Activated CD4-positive, alpha-beta T cell treated with anti-CD3 and anti-CD28 coated beads for 24 hours (primary cell): ENCODE measurements at places on chromosomes 12 and 14.

DNA sequence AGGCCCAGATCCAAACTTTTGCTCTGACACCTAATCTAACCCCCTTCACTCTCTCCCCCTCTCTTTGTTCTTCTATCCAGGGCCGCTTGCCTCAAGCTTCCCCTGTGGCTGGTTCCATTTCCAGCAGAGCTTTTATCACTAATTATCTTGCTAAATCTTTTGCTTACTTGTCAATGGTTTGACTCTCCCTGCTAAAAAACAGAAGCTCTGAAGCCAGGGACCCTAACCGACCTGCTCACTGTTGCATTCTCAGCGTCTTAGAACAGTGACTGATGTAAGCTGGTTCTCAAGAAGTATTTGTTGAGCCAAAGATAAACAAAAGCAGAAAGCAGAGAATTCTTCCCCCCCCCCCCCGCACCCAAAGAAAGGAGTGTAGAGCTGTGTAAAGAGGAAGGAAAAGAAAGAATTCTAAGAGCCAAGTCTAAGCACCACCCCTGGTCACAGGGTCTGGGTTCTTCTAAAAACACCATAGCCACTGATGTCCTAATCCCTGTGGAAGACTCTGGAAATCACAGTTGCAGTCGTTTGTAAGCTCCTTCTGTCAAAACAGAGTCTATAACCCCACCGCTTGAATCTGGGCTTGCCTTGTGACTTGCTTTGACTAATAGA, 385.8 kb downstream of the MED13L start:
- DNase-seq = no peak

DNA sequence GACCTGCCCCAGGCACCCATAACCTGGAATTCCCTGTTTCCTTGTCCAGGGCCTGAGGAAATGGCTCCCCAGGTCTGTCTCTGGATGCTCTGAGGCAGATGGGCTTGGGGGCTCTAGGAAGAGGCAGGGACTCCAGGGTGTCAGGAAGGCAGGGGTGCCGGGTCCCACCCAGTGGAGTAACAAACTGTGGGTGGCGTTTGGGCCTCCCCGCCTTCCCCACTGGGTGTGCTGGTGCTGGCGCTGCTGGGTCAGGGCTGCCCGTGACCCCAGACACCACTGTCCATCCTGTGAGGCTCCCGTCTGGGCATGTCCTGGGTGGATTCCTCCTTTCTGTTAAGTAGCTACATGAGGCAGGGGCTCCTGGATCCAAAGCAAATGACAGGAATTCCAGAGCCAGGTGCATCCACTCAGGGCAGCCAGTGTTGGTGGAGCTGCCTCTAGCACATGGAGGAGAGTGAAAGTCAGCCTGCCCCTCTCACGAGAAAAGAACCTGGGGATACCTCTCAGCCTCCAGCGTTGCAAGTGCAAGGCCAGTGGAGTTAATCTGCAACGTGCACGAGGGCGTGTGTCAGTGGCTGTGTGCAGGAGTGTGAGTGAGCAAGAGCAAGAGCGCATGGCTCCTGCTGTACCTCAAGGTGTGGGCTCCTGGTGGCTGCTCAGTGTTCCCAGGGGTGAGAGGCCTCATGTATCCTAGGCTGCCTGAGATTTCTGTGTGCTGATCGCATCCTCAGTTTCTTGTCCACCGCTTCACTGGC, 403.1 kb downstream of the TMEM121 start:
- DNase-seq = no peak

- DNase-seq = no peak
Measured at GRCh38 chr12:110107369-110108281, 16.5 kb upstream of the IFT81 start.

- DNase-seq = no peak
Measured at GRCh38 chr14:103453791-103454190, 68.6 kb downstream of the MARK3 start.

GRCh38 chr14:27384124-27384523, 786.3 kb upstream of the NOVA1 start:
- DNase-seq = no peak

GRCh38 chr12:116257826-116258225, 19.7 kb downstream of the MED13L start:
- DNase-seq = no peak

GRCh38 chr12:104598342-104599271, 141.9 kb downstream of the CHST11 start:
- DNase-seq = no peak
